ENCODE measurements at places on chromosomes 5 and 9.

DNA sequence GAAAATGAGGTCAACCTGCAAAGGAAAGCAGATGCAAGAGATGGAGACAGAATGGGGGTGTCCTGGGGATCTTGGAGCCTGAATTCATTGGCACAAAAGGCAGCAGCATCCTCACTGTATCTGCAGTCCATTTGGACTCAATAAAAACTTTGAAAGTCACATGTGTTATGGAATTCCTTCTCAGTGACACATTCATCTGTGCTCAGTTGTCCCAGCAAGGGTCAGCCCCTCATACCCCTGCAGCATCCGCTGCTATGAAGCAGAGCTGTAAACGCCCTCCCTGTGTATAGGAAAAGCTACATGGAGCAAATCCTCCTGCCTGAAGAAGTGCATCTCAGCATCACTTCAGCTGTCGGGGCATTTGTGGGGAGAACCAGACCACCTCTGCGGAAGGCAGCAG is 14.5 kb upstream of the RARS1 start:
- peak; percentile 71 for DNase-seq

GRCh38 chr5:170181902-170182301 is 50.9 kb upstream of the C5orf58 start:
- no peak for DNase-seq

DNA sequence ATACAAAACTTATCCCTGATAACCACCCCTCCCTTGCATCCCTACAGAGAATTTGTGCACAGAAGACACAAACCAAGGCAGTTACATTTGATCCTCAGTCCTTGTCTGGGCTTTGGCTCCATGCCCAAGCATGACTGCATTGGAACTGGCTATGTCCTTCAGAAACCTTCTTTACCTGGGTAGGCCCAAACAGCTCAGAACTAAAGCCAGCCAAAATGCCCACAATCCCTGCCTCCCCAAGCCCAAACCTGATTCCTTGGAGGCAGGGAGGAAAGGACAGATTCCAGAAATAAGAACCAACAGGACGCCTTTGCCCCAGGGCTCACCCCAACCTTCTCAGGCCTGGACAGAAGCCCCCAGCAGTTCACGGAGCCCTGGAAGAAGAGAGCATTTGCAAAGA is 8.2 kb downstream of the IL17B start:
- DNase-seq: no peak

- no peak for DNase-seq
Observed at GRCh38 chr5:82931110-82931509, 146.1 kb downstream of the TMEM167A start.

GRCh38 chr9:14207352-14207995 is 106.5 kb downstream of the NFIB start:
- DNase-seq: no peak

DNA sequence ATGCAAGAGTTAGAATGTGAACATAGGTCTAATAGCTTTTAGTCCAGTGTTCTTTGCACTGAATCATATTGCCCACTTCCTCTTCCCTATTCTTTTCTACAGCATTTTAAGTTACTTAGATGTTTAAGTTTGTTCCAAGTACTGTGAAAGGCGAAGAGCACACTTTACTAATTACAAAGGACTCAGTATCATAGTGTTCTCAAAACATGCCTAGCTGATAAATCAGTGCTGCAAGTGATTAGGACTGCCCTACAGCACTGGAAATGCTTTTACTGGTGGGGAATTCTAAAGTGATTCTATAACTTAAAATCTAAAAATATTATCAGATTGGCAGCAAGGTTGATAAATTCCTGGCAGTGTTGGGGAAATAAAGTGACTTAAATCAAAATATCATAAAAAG is 177.9 kb upstream of the KCNN2 start:
- DNase-seq: no peak

DNA sequence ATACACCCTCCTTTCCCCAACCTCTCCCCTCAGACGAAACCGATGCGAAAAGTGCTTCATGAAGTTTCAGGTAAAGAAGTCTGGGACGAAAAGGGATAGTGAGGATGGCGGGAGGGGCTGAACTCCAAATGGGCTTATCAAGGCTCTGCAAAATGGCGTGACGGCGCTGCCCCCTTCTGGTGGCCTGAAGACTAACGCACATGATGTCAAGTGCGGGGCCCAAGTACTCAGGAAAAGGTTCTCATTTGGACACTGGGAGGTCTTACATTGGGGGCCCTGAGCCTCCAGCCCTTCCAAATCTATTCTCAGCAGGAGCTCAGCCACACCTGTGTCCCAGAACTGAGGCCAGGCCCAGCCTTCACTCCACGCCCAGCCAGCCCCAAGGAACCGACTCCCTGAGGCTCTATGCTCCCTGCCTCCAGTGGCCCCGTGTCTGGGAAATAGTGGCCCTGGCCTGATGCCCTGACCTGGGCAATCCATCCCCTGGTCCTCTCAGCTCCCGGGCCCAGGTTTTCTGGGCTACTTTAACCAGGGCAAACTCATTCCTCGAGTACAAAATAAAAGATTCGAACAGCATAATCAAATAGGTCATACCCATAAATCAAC is 119.9 kb downstream of the KCNIP1 start:
- peak; percentile 61 for DNase-seq

DNA sequence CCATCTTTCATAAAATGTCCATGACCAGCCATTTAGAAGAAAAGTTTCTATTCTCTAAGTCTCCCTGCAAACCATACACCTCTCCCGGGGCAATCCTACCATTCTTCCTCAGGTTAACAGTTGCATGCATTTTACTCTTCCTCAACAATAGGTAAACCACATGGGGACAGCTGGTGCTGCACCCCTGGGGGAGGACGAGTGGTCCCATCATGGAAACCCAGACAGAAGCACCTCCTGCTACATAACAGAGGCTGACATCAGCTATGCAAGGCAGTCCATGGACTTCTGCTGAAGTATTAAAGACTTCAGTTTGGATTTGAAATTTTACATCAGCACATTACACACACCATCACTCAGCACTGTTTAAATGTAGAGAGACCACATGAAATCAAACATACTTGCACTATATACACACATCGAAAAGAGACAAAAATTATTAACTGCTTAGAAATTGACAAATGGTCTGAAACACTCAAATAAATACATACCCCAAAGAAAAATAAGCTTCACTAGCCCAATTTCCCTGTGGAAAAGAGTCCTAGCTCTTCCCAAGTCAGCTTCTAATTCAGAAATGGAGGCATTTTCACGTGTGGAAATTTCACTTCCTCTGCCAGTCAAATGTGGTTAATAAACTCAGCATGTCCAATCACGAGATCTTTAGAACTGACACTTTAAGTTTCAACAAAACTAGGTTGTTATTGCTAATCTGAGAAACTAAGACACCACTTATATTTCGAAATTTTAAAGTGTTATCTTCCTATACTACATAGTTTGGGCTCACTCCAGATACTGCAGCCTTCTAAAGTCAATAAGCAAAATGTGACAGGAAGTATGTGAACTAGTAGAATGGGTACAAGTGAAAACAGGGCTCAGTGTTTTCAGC is 173.4 kb downstream of the ROR2 start:
- DNase-seq: peak; percentile 54

GRCh38 chr9:22103685-22104575 is 94.8 kb upstream of the CDKN2B start:
- DNase-seq: peak; percentile 71

- no peak for DNase-seq
Observed at GRCh38 chr5:131067636-131068035, 97.4 kb downstream of the HINT1 start.

DNA sequence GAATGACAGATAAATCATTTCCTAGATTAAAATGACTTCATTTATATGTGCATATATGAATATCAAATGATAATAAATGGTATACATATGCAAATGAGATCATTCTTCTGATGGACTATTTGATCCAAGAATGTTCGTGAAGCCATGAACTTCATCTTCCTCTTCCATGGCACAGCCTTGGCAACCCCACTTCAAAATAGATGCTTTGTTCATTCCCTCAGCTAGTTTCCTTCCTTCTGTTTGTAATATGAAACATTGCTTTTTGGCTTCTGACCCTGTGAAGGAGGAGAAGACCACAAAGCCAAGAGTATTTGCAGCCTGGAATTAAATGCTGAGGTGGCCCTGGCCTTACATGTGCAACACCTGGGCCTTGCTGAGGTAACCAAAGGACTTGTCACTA is 106.8 kb upstream of the LIFR start:
- no peak for DNase-seq

DNA sequence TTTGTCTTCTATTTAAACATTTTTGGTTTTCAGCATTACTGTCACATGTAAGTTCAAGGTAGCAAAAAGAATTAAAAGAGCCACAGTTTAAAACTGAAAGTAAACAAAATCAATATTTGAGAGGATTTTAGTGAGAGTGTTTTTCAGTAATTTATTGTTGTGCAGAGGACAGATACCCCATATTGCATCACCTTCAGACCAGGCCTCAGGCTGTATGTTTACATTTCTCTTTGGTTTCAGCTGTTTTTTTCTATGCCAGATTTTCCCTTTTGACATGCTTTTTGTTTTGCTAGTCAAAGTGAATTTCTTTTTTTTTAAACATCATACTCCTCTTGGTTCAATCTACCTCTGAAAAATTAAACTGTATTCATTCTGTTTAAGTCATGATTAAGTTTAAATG is 47.2 kb downstream of the MAST4 start:
- no peak for DNase-seq

- DNase-seq: no peak
Observed at GRCh38 chr9:97387504-97387886, 24.4 kb upstream of the TDRD7 start.

GRCh38 chr9:37239224-37239859 is 119.0 kb downstream of the ZCCHC7 start:
- DNase-seq: no peak

DNA sequence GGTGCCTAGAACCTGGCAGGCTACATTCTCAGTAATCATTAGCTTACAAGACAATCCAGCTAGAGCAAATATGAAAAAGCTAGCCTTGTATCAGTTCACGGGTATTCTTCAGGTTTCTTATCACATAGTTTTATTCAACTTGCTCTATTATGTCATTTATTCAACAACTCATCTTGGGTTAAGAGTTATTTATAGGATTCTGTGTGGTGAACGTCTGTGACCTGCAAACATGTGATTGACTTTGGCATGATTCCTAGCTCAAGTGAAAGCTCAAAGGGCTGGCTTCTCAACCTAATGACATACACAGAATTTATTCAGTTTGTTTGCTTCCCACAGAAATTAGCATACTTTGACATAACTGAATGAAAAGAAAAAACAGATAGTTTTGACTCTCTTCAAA is 173.1 kb downstream of the PLPPR1 start:
- no peak for DNase-seq

GRCh38 chr9:129027685-129028191 is 393 bp downstream of the SH3GLB2 start:
- peak; percentile 20 for DNase-seq

DNA sequence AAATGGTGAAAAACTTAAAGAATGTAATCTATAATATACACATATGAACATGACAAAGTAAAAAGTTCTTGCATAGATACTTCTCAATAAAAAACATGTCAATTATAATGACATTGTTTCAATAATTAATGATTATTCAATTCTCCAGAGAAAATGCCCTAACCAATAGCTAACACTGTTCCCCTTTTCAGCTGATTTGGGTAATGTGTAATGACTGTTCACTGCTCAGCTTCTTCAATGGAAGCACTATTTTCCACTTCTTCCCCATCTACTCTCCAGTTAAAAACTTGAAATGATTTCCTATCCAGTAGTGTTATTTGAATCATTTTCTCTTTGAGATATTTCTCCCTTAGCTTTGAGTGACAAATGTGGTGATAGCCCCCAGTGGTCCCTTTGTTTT is 62.3 kb downstream of the CEP120 start:
- no peak for DNase-seq

- DNase-seq: peak; percentile 36
Observed at GRCh38 chr9:71692337-71692736, 76.0 kb downstream of the CEMIP2 start.

DNA sequence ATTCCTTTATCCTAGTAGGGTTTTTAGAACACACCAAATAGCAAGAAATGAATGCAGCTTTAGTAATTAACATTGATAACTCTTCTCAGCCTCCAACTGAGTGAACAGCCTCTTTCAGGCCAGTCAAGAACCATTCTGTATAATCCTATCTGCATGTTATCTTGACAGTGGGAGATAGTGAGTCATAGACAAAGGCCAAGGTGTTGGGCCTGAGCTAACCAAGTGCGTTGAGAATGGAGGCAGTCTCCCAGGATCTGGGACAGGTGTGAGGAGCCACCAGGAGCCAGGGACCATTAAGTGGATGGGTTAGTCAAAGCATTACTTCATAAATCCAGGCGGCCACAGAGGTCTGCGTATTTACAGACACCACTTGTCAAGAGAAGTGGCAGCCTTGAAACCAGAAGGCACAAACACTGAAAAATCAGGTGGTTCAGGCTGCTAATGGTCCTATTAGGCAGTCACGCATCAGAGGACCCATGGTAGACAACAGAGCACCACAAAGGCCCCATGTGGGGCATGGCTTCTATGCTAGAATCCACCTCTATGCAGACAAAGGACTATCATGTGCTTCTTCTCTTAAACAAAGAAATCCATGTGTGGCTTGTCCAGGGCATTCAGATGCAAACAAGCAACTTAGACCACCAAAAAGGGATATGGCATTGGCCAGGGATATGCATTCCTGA is 409.7 kb upstream of the PIK3R1 start:
- DNase-seq: no peak

- peak; percentile 54 for DNase-seq
Observed at GRCh38 chr9:91991721-91992341, 41.8 kb upstream of the ROR2 start.

DNA sequence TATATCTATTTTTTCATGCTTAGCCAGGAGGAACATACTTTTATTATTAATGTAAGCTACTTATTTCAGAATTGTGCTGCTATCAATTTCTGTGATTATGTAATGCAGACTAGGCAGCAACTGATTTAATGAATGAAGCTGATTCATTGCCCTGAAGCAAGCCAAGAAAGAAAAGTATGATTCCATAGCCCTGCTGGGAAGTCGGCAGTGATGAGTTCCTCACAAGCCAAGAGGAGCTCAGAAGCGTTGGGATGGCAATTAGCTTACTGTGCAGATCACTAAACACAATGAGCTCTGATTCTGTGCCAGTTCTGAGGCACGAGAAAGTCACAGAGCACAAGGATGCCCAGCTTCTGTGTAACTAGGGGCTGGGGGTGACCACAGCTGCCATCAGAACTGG is 254.3 kb upstream of the KLF9 start:
- peak; percentile 23 for DNase-seq

DNA sequence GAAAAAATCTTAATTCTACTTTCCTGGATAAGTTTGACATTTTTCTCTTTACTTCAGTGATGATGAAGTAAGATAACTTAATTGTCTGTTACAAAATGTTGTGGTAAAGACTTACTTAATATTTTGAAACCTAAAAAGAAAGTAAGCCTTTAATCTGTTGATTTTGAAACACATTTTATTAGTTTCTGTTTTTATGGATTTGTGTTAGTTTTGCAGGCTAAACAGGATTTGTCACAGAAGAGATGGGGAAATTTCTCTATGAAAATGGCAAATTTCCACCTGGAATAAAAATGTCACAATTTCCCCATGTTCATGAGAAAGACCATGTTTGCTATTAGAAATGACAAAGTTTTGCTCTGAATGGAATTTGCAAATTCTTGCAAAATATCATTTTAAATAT is 237.1 kb downstream of the RFX3 start:
- peak; percentile 35 for DNase-seq

- no peak for DNase-seq
Observed at GRCh38 chr9:78695519-78695918, 398.6 kb downstream of the PSAT1 start.

GRCh38 chr5:25688156-25688555 is 1043.4 kb upstream of the CDH10 start:
- DNase-seq: no peak

All from AG10803 (cell line).